GM23248 (cell line): ENCODE measurements at places on chromosomes 12 and 14. TPM values are rescaled to one million over a fixed set of nuclear protein-coding genes. Genes with fewer than 3 reads are reported as not detected.
A peak's percentile ranks its signal among the peaks of the same experiment; 100 is the strongest.

DNA sequence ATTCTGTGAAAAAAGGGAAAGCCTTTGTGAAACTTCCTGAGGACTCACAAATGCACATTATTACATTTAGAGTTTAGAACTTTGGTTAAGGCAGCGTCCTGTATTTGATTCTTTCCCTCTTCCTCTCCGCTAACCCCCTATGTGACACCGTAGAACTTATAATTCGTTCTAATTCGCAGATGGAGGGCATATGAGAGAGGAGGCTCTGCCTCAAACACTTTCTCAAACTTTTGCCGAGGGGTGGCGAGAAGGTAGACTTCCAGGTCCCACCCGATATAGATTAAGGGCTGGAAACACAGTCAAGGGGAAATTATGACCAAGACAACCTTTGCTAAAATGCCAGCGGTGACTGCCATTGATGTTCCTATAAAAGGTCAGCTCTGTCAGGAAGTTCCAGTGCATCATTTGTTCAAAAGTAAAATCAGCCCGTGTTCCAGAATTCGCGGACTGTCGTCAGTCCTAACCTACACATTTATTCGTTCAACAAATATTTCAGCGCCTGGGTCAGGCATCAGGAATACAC is 904 bp upstream of the PAPOLA start:
- DNase-seq: no peak

- no peak for DNase-seq
Observed at GRCh38 chr14:95464103-95464502, 52.3 kb downstream of the SYNE3 start.

GRCh38 chr14:92651106-92651757 is 97.2 kb downstream of the LGMN start:
- no peak for DNase-seq

GRCh38 chr12:121676190-121676589 is 6.7 kb upstream of the MORN3 start:
- DNase-seq: no peak

- no peak for DNase-seq
Observed at GRCh38 chr12:119505001-119505400, 88.6 kb upstream of the TMEM233 start.

DNA sequence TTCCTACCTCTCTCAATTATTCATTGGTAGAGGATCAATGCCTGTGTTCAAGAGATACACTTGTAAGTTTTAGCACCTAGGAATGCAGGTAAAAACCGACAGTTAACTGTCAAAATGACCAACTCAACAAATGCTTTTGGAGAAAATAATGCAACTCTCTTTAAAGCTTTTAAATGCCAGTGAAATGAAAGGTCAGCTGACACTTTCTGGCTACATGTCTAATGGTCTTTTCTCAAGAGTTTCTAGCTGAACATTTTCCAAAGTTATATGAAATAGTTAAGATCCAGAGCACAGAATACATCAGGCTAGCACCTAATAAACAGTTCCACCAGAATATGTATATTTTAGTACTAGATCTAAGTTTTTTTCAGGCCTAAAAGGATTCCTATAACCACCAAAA is 2.0 kb downstream of the CSRNP2 start:
- no peak for DNase-seq

- DNase-seq: peak; percentile 79
Observed at GRCh38 chr14:50531595-50532501, 521 bp downstream of the MAP4K5 start.

GRCh38 chr12:92078167-92079053 is 67.2 kb downstream of the BTG1 start:
- peak; percentile 100 for DNase-seq

DNA sequence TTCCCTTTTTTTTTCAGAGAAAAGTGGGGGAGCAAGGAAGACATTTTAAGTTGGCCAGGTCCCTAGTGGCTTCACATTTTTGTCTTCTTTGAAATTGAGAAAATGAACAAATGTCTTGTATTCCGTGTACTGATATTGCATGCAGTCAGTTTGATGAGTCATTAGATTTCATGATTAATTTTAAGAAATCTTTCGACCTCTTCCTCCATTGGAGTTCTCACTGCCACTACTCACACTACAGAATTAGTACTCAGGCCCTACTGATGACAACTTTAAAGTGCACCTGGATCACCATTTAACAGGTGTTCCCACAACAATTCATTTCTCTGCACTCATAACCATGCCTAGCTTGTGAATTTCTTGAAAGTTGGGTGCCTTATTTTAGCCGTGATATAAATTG is 50.5 kb downstream of the SAMD4A start:
- DNase-seq: peak; percentile 76

GRCh38 chr14:75292886-75293285 is 14.3 kb downstream of the FOS start:
- DNase-seq: no peak

DNA sequence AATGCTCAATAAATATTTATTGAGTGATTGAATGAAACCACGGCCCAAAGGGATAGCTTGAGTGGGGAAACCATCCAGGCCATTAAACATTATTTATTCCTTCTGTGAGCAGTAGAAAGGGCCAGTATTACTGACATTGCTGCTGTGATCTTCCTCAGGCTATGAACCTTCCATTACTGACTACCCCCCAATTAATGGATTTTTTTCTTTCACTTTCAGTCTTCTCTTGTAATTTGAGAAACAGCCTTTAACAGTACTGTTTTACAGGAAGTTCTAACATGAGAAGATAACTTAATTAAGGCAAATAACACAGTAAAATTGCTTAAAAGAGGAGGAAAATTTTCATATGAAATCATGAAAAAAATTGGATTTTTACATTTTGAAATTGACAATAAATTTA is 629.5 kb downstream of the TRHDE start:
- DNase-seq: no peak

DNA sequence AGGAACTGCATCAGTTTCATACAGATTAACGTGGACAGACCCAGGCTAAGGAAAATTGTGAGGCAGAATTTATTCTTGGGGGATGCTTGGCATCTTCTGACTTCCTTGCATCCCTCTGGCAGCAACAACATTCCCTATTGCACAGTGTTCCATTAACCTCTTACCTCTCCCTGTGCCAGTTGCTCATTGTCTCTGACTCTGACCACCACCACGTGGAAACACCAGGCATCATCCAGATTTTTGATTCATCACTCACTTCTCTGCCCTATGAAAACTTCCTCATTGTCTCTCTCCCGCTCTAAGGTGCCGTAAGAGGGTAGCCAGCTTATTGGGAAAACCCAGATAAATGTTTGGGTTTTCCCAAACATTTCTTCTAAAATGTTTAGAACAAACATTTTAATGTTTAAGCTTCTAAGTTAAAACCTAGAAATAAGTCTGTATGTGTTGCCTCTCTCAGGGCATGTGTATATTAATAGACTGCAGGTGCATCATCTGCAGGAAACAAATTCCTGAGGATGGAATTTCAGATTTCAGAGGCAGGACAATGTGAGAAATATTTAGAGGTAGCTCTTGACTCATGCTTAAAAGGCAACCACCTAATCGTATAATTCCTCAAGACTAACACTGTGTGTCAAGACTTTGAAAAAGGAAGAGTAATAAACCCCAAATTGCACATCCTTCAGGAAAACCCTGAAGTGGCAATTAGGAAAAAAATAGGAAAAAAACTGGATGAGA is 64.5 kb upstream of the SLC35F4 start:
- DNase-seq: no peak

DNA sequence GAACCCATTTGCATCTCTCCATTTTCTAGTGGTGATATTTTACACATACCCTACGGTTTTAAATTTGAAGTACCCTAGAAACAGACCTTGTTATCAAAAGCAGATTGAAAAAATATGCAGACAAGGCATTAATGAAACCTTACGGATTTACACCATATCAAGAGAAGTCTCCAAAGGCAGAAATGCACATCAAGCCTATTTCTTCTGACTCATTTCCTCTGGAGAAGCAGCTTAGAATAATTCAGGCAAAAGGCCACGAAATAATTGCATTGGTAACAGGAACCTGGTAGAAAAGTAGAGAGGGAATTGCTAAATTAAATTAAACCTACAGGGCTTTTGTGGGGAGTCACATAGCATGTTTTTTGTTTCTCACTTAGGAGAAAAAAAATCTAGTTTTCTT is 34.7 kb downstream of the KICS2 start:
- DNase-seq: peak; percentile 80

GRCh38 chr12:122206111-122206881 is 2.8 kb downstream of the B3GNT4 start:
- no peak for DNase-seq

DNA sequence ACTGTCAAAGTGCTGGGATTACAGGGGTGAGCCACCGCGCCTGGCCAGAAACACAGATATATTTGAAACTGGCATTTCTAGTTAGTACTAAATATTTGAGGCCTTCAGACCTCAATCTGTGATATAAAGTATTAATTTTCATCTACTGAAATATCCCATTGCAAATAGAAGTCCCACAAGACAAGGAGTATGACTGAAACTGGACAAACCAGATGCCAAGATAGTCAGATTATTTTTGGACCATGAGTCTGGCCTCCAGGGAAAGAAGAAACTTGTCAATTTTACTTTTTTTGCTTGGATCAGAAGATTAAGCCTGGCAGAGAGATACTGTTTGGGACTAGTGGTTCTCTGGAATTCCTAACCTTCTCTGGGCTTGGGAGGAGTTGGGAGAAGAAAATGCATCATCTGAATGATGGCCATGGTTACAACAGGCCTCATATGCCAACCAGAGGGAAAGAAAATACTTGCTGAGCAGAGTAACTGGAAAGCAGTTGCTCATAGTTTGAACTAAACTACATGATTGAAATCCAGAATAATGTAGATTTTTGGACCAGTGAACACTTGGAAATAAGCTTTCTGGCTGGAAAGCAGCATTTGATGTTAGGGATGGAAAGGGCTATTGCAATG is 2.9 kb upstream of the SMOC1 start:
- peak; percentile 46 for DNase-seq

The TMEM132D gene
- not detected in 2 replicates for total RNA-seq

The GARIN6 gene
- total RNA-seq: not detected in 2 replicates

The CMA1 gene
- total RNA-seq: not detected in 2 replicates

The P2RX7 gene
- total RNA-seq: under 0.01 and 0.54 TPM in 2 replicates

The TSPAN9 gene
- total RNA-seq: 13.3 and 14.4 TPM in 2 replicates

The POLE2 gene
- total RNA-seq: 5.5 and 13.5 TPM in 2 replicates

The DAO gene
- not detected in 2 replicates for total RNA-seq

The CLBA1 gene
- total RNA-seq: 10.4 and 13.5 TPM in 2 replicates
